Stimulated activated CD8-positive, alpha-beta memory T cell treated with anti-CD3 and anti-CD28 coated beads, Interleukin-2, amount 100 ng/mL, for 1 hour (primary cell): ENCODE measurements at places on chromosomes 3 and 15.

- DNase-seq = no peak
Measured at GRCh38 chr3:66399529-66400232, 101.1 kb downstream of the LRIG1 start.

DNA sequence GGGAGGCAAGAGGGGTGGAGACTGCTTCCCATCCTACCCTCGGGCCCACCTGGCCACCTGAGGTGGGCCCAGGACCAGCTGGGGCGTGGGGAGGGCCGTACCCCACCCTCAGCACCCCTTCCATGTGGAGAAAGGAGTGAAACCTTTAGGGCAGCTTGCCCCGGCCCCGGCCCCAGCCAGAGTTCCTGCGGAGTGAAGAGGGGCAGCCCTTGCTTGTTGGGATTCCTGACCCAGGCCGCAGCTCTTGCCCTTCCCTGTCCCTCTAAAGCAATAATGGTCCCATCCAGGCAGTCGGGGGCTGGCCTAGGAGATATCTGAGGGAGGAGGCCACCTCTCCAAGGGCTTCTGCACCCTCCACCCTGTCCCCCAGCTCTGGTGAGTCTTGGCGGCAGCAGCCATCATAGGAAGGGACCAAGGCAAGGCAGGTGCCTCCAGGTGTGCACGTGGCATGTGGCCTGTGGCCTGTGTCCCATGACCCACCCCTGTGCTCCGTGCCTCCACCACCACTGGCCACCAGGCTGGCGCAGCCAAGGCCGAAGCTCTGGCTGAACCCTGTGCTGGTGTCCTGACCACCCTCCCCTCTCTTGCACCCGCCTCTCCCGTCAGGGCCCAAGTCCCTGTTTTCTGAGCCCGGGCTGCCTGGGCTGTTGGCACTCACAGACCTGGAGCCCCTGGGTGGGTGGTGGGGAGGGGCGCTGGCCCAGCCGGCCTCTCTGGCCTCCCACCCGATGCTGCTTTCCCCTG is 2.2 kb upstream of the FES start:
- no peak for DNase-seq

GRCh38 chr3:100401674-100402041 is 319 bp downstream of the LNP1 start:
- DNase-seq = peak; percentile 6

DNA sequence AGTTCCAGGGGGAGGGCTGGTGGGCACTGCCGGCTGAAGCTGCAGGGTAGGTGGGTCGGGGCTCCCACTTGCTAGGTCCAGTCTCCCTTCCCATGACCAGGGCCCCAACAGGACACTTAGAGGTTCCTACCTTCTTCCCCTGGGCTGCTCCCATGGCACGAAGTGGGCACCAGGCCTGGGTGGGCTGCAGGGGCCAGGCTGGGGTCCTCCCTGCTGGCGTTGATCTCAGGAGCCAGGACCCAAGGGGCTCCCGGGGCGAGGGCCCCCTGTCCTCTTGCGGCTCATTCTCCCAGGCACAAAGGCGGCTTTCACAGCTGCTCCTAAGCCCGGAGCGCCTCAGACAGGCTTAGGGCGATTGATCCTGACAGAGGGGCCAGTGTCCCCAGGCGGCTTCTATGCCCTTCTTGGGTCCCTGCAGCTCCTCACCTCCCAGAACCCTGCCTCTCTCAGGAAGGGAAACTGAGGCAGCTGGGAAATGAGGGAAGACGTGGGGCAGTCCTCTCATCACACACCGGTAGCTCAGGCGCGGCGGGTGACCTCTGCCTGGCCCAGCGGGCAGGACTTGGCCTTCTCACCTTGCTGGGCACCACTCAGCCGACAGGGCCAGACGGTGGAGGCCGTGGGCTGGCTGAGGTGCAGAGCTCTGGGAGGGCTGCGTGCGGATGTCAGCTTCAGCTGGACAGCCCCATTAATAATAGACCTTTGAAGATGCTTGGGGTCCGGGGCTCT is 39.6 kb downstream of the FAM3D start:
- DNase-seq = no peak
